ENCODE measurements at places on chromosomes 1 and 21.
A peak's percentile ranks its signal among the peaks of the same experiment; 100 is the strongest.

DNA sequence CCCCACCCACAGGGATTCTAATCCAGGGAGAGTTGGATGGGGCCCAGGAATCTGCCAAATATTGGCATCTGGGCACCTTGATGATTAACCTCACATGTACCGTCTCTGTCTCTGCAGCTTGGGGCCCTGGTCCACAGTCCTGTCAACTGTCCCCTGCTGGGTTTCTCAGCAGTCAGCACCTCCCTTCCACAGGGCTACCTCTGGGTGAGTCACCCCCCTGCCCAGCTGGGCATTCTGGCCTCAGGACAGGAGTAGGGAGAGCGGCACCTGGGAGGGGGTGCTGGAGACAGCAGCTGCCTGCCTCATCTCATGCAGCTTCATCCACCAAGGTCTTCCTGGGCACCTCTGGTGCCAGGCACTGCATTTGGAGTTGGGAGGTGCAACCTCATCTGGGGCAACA, 100.6 kb upstream of the ACTL8 start:
- DNase-seq = no peak

DNA sequence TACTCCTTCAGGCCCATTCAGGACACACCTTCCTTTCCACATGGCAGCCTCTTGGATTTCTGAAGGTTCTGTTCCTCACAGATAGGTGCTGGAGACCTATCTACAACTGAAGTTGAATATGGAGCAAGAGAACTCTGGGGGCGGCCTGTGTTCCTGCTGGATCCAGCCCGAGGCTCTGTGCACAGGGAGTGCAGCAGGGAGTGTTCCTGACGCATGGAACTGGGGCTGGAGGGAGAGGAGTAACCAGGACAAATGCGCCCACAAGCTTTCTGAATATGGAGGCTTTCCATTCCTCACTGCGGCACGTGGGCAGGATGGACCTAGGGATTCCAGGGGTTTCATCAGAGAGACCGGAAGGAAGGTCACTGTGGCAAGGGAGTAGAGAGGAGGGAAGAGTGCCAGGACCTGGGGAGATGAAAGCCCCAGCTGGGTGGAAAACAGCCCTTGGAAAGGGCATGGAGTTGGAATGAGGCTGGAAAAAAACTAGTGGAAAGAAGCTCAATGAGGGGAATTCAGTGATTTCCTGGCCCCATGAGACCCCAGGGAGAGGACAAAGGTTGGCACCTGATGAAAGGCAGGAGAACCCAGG, 12.5 kb downstream of the PM20D1 start:
- DNase-seq = no peak

- DNase-seq = no peak
These were observed 5.0 kb downstream of the TAF5L start for GRCh38 chr1:229620876-229621275.

DNA sequence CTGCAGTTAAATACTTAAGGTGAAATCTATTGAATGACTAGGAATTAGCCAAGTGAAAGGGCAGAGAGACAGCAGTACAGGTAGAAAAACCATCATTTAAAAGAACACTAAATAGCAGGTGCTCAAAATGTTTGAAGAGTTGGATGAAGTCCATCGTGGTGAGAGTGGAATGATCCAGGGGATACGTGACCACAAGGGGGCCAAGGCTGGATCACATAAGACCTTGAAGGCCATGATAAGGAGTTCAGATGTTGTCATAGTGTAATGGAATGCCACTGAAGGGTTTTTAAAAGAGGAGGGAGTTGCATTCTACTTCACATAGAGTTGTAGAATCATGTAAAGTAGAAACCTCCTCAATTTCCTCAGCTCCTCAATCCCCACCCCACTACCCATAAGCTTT, 34.8 kb upstream of the HOOK1 start:
- DNase-seq = no peak

GRCh38 chr1:38527373-38527966, 332.1 kb downstream of the RRAGC start:
- DNase-seq = no peak

DNA sequence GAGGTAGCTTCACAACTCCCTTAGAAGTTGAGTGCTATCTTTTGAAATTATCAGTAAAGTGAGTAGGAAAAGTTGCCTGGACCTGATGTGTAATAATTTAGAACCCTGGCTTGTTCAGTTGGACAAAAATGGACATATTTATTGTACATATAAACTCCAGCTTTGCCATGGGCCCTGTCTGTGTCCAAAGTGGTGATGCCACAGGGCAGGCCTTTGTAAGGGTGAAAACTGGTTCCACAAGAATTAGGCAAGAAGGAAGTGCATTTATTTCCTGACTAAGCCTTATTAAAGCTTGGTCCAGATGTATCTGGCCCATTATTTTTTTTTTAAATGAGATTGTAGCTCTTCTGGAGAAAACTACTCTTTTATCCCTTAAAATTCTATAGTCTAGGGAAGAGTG, 47.9 kb downstream of the MACO1 start:
- no peak for DNase-seq

DNA sequence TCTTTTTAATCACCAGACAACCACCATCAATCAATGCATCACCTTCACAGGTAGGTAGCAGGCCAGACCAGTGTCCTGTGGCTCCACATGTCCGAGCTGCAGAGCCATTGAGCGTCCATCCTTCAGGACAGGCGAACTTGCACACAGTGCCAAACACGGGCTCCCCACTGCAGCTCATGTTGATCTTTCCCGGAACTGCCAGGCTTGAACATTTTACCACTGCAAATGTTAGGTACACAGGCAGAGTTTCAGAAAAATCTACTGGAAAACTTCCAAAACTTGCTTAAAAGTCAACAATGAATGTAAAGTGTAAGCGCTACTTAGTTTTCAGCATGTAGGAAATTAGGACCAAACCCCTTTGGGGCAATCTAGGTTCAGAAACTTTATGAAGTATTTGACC, 6.6 kb downstream of the SELE start:
- no peak for DNase-seq

GRCh38 chr1:32362474-32363313, at the start of the genes FAM229A and TSSK3:
TSS of gene FAM229A (minus strand) at chr1:32362485. CDS start at chr1:32362091, 394 bp downstream.
TSS of gene TSSK3 (plus strand) at chr1:32362539. CDS start at chr1:32362702, 163 bp downstream.
- no peak for DNase-seq

DNA sequence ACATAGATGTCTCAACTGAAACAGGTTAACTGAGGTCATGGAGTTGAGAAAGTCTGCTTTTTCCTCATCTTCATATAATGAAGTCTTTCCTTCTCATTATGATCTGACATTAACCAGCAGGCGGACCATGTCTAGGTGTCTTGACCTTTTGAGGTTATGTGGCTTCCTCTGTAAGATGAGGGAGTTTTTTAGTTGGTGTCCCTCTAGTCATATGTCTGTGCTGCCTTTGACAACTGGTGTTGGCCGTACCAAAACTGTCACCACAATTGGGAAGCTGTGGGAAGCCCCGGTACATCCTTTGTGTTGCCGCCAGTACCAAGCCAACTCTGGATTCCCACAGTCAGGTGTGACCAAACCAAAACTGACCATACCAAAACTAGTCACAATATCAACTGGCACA, 105.1 kb downstream of the PBX1 start:
- DNase-seq = peak; percentile 1

- DNase-seq = peak; percentile 71
These were observed 55.2 kb downstream of the ERG start for GRCh38 chr21:38443110-38443509.

DNA sequence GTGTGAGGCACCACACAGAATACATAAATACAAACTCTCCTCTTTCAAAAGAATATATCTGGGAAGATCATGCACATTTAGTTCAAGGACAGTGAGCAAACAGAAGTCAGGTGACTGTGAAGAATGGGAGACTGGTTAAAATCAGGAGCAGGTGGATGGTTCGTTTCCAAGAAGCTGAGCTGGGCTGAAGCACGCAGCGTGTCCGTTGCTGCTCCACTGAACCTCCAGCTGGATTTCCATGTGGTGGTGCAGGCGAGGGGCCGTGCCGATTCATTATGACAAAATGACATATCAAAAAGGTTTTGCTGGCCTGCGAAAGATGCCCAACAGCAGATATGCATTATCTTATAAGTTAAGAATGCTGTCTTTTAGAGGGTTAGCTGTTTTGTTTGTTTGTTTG, 66.0 kb downstream of the OLIG1 start:
- no peak for DNase-seq

DNA sequence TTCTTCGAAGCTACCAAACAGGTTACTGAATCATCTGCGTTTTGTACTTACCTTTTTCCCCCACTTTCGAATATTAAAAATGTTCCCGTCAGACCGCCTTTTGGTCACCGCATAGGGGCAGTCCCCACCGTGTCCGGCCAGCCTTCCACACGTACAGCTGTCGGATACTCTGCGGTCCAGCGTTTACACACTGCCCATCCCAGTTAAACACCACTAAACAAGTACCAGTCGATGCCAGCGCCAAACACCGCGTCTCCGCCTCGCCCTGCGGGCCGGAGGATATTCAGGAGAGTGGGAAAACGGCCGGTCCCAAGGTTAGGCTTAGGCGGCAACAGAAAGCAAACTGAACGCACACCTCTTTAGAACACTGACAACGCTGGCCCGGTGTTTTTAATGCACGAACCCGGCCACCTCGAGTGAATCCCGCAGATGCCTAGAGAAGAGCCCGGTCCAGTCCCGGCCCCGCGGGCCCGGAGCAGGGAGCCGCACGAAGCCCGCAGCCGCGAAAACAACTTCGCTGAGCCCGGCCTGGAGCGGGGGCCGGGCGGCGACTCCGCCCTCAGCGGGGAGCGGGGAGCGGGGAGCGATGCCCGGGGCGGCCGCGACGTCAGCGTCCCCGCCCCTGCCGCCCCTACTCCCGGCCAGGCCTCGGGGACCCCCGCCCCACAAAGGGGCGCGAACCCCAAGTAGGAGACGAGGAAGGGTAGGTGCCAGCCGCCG, 730 bp upstream of the PHF13 start:
- peak; percentile 73 for DNase-seq

GRCh38 chr1:44695671-44696070, 21.2 kb downstream of the ARMH1 start:
- no peak for DNase-seq

DNA sequence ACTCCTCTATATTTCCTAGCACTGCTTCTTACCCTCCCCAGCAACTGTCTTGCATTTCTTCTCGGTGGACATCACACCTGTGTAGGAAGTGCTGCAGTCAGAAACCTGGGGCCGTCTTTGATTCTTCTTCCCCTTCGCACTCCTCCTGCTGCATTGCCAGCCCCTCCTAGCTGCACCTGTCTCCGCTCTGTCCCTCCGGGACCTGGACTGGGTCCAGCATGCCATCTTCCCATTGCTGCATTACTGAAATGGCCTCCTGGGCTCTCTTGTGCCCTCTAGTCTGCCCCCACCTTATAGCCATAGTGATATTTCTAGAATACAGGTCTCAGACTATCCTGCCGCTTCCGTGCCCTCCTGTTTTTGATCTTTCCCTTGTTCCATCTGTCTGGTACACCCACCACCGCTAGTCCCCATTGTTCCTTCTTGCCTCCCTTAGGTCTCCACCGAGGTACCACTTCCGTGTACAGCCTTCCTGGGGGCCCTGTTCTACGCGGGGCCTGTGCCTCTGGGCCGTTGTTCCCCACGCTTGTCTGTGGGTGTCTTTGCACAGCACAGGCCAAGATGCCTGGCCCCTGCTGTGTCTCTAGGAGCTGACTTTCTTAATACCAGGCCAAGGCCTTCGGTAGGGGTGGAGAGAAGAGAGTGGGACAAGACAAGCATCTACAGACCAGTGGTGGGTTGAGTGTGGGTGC, 107.6 kb downstream of the GALNT2 start:
- DNase-seq = peak; percentile 42

DNA sequence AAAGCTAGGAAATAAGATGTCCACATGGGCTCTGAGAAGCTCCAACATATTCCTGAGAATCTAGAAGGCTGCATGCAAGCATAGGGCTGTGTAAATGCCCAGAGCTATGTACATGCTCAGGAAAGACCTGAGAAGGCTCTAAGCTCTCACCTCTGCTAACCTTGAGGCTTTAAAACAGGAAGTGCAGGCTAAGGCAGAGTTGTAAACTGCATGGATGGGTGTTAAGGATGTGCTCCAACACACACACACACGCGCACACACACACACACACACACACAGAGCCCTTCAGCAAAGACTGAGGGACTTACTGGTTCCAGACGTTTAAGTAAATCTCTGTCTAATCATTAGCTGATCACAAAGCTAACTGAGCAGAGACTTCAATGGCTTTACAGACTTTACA, 162.9 kb downstream of the TRABD2B start:
- no peak for DNase-seq

- DNase-seq = peak; percentile 47
These were observed 17.9 kb upstream of the SLC25A34 start for GRCh38 chr1:15718199-15718601.

DNA sequence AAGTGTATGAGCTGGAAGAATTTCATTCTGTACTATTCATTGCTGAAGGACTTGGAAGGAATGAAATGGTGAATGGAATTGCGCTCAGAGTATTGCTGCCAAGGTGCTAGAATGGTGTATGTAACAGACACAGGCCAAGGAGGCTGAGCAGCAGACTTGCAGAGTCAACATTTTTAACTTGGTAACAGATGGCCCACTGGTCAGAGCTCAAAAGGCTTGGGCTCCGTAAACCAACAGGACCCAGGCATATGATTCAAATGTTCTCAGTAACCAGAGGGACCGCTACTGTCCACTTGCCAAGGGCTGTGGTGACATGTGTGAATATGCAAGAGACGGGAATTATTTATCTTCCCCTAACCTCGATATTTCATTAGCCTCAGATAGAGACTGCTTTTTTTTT, 28.8 kb upstream of the PTGFRN start:
- DNase-seq = no peak

- no peak for DNase-seq
These were observed 324.9 kb downstream of the HHIPL2 start for GRCh38 chr1:222223010-222223409.

GRCh38 chr1:44581205-44581604, 93.1 kb downstream of the TMEM53 start:
- DNase-seq = no peak

GRCh38 chr1:246617768-246618167, 51.5 kb downstream of the CNST start:
- no peak for DNase-seq

DNA sequence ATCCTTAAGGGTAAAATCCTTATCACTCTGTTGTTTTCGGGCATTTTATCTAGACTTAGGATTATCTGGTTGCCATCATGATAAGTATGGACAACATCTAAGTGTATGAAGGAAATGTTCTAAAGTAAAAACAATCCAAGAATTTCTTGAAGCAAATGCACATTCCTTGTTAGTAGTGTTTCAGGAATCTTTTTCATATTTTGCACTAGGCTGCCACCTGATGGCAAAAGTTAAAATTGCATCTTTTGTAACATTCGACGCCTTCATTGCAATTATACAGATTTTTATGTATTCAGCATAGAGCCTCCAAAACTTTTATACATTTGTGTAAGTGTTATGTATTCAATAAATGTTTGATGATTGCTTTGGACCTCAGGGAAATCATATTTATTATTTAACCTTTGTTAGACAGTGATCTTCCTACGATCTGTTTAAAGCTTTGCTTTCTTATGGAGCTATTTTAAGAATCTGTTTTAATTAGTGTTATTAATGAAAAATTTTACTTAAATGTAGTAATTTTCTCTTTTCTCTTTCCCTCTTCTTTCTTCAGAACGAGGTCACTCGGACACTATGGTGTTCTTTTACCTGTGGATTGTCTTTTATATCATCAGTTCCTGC, 49.4 kb upstream of the KIAA1614 start:
- no peak for DNase-seq

- no peak for DNase-seq
These were observed 39.1 kb downstream of the CLSTN1 start for GRCh38 chr1:9784508-9785133.

All from islet precursor cell (in vitro differentiated cells).